Fibroblast of skin of right quadriceps (primary cell): ENCODE measurements at places on chromosomes 3 and 15.

DNA sequence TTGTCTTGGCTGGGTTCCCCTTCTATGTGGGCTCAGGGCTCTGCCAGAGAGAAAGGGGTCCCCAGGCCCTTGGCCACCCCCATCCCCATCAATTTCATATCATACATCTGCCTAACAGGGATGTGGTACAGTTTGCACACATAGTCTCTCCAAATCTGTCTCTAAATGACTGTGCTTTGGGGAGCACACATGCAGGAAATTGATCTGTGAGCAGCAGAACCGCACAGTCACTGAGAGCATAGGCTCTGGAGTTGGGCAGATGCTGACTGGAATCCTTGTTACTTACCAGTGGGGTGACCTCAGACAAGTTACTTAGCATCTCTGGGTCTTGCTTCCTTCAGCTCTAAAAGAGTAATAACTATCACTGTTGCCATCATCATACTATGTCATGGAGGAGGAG lies 273.9 kb downstream of the ABHD5 start:
- DNase-seq = no peak

DNA sequence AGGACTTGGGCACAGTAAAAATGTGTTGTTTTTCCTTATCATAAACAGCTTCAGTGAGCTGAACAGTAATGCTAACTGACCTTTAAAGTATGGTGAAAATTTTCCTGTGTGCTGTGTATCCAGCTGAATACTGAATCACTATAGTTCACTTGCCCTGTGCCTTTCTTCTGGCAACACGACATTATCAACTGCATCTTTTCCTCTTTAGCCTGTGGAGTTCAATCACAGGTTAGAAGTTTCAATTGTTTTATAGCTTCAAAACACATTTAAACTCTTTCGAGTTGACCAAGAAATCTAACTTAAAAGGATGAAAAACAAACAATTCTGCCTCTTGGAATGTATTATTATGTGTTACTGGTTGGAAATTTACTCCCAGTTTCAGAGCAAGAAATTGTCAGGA lies 1120.7 kb upstream of the ALCAM start:
- DNase-seq = no peak

DNA sequence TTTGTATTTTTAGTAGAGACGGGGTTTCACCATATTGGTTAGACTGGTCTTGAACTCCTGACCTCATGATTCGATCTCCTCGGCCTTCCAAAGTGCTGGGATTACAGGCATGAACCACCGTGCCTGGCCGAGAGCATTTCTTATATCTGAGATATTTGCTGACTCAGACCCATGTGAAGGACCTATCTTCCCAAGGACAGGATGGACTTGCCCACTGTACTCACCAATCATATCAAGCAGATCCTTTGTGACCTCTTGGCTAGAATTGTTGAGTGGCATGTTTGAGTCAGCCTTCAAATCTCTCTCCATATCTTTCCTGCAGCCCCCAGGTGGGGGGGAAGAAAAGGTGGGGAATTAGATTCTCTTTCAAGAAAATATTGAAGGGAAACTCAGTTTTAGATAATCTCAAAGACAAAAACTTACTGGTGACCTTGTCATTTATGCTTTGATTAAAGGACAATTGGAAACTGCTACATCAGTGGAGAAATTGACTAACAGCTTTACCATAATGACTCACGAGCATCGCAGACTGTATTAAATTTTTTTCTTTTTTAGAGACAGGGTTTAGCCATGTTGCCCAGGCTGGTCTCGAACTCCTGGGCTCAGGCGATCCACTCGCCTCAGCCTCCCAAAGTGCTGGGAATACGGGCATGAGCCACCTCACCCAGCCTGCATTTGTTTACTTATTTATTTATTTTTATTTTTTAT lies 3.1 kb downstream of the C3orf62 start:
- DNase-seq = no peak

DNA sequence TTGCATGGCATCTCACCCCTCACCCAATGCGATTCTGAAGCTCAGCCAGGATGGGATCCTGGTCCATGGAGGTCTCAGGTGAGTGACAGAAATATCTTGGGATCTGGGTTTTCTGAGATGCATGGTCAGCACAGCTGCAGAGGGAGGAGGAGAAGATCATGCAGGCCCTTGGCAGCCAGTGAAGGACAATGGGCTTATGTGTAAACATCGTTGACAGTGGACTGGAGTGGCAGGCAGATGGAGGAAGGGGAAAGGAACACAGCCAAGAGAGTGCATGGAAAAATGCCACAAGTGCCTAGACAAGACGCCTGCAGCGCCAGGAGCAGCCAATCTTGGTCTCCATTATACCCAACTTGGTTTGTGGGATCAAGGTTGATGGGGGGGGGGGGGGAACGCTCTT lies 347.9 kb downstream of the MCTP2 start:
- no peak for DNase-seq

- DNase-seq = peak; percentile 61
These were observed 5.8 kb downstream of the MAP2K5 start for GRCh38 chr15:67548236-67548852.

- DNase-seq = peak; percentile 4
These were observed 621.7 kb downstream of the ZPLD1 start for GRCh38 chr3:103056542-103056941.

DNA sequence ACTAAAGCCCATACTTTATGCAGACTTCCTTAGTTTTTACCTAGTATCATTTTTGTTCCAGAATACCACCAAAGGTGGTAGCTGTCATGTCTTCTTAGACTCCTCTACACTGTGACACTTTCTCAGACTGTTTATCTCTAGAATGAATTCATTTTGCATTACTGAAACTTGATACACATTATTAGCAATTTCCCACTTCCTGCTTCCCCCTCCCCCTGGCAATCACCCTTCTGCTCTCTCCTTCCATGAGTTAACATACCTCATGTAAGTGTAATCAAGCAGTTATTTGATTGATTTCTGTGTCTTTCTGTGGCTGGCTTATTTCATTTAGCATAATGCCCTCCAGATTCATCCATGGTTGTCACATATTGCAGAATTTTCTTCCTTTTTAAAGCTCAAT lies 204.9 kb downstream of the STAG1 start:
- DNase-seq = peak; percentile 66
